T-helper 2 cell treated with Interferon-gamma antibody and Interleukin-4, amounts not matched to agents 5 μg/mL and 100 μg/mL, for 36 hours (primary cell): ENCODE measurements at places on chromosomes 6 and 20.

- no peak for DNase-seq
Observed at GRCh38 chr6:67615796-67616195, 1019.3 kb upstream of the ADGRB3 start.

- DNase-seq = no peak
Observed at GRCh38 chr20:3358676-3359340, 48.7 kb downstream of the DNAAF9 start.

DNA sequence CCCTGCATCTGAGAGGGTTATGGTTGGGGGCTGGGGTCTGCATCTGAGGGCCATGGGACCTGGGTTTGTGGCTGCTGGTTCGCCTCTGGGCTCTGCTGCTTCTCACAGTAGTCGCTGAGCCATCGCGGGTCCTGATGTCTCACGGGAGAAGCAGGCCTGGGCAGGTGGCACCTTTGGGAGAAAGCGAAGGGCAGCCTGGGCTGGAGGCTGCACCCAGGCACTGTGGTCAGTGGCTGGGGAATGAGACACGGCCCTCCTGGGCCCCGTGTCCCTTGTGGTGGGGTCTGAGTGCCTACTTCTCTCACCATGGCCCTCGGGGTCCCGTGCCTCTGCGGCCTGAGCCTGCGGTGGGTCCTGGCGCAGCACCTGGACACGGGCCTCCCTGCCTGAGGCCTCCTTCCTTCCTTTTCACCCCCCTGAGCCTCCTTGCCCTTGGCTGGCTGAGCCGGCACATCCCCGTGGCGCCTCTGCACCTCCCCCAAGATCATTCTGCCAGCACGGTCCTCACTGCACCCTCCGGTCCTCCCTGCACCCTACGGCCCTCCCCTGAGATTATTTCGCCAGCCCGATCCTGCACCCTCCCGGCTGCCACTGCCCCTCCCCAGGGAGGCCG lies 206.0 kb downstream of the ERMARD start:
- no peak for DNase-seq

DNA sequence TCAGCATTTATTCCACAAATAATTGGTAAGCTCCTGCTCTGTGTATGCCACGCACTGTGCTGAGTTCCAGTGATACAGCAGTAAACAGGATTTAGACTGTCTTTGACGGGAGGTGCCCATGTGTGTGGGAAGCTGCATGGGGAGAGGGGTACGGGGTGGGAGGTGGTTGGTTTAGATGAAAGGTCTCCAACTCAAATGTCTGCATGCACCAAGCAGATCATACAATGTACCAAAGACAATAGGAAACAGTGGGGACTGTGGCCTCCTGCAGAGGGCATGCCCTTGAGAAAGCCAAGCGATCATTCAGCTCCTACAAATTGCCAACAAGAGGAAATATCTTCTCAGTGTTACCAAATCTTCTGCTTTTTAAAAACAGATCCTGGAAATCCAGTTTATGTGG lies 36.1 kb downstream of the SLC22A2 start:
- no peak for DNase-seq

DNA sequence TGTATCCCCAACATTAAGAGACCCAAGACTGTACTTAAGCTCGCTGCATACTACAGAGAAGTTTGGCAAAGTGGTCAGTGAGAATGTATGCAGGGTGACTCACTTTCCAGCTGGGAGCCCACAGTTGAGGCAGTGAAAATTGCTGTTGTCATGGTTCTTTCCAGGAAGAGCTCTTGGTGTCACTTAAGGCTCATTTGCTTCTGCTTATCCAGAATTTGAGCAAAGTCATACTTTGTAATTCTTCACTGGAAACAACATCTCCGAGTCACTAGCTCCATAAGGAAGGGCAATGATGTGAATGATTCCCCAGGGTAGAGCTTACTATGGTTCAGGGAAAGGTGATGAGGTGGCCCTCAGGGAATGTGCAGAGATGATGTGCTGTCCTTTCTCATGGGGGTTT lies 65.4 kb upstream of the FBXL4 start:
- no peak for DNase-seq

- no peak for DNase-seq
Observed at GRCh38 chr6:48200869-48201390, 89.9 kb upstream of the PTCHD4 start.

GRCh38 chr6:111723412-111723970 lies 117.8 kb upstream of the TRAF3IP2 start:
- no peak for DNase-seq

GRCh38 chr6:97939440-97940168 lies 656.6 kb upstream of the MMS22L start:
- DNase-seq = no peak

DNA sequence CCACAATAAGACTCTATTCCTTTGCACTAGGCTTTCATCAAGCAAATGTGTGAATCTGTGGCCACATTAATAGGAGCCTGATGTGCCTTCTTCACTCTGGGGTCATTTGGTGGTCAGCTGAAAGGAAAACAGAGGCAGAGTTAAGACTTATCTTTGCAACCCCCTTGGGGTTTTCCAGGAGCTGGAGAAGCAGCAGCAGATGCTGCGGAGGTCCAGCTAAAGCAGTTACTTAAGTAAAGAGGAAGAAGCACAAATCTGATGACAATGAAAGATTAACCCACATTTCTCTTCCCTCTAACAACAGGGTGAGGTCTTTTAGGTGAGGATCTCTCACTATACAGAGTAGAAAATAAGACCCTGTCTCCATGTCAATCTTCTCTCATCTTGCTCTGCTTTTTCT lies 45.4 kb upstream of the QKI start:
- no peak for DNase-seq

- DNase-seq = no peak
Observed at GRCh38 chr6:154805288-154805911, 72.2 kb downstream of the SCAF8 start.

GRCh38 chr20:1661542-1662299 lies 4.1 kb upstream of the SIRPG start:
- no peak for DNase-seq

DNA sequence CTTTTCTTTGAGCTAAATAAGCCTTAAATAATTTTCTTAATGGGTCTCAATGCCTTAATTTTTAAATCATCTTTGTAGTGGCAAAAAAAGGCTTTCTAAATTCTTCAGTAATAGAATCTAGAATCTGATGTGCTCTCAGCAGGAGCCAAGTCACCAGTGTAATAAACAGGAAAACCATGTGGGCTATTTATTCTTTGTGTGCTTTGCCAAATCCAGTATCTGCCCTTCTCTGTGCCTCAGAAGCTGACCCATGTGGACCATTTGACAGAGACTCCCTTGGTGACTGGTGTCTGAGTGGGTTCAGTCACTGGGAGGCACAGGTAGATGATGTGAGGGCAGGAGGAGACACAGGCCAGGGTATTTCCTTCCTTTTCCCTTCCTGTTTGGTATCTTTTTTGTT lies 152.9 kb downstream of the PAK5 start:
- no peak for DNase-seq

DNA sequence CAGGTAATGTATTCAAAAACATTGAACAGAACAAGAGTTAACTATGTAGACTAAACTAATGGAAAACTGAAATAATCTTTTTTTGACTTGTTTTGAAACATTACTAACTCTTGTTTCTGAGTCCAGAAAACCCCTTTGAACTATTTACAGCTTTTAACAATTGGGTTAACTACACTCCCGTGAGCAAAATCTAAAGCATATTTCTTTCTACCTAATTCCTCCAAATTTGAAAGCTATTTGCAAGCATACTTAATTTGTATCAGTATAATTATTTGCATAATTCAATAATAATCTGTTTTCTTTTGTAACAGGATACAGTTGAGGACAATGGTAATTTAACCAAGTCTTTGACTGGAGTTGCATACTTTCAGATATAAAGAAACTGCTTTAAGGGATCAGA lies 62.6 kb upstream of the AGPAT4 start:
- DNase-seq = no peak

DNA sequence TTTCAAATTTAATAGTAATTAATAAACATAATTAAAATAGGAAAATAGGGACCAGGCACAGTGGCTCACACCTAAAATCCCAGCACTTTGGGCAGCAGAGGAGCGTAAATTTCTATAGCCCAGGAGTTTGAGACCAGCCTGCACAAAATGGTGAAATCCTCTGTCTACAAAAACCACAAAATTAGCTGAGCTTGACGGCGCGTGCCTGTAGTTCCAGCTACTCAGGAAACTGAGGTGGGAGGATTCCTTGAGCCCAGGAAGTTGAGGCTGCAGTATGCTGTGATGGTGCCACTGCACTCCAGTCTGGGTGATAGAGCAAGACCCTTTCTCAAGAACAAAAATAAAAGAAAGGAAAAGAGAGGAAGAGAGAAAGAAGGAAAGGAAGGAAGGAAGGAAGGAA lies 1387.0 kb upstream of the ADGRB3 start:
- no peak for DNase-seq

DNA sequence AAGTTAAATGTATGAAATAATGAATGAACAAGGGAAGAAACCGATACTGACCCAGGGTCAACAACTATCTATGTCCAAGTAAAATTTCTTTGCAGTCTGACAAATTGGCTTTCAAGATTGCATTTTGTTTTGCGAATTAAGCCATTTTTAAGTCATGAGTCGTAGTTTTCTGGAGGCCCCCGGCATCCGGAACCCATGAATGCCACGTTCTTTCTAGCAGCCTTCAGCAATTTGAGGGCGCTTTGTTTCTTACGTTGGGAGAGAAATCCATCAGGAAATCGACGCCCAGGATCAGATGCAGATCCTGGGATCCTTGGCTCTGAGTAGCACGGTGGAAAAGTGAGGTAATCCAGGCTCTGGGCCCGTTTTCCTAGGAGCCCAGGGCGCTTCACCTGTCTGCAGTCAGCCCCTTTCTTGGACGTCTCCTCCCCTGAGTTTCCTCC lies 309 bp upstream of the ABRACL start:
- DNase-seq = no peak

GRCh38 chr6:315226-315625 lies 22.9 kb downstream of the DUSP22 start:
- no peak for DNase-seq

DNA sequence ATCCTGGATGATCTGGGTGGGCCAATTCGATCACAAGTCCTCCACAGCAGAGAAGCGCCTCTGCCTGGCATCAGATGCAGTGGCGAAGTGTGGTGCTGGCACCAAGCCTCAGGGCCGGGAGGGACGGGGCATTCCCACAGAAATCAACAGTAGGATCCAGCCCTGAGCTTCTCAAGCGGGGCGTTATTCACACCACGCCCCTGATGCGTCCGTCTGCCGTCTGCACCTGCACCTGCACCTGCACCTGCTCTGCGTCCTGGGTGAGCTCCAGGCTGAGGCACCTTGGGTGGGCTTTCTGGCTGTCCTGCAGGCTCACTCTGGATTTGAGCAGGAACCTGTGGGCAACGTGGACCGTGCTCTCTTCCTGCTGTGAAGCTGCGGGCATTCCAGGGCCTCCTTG lies 13.8 kb upstream of the NTSR1 start:
- DNase-seq = no peak

GRCh38 chr6:73713426-73714147 lies 17.6 kb downstream of the CD109 start:
- DNase-seq = no peak

DNA sequence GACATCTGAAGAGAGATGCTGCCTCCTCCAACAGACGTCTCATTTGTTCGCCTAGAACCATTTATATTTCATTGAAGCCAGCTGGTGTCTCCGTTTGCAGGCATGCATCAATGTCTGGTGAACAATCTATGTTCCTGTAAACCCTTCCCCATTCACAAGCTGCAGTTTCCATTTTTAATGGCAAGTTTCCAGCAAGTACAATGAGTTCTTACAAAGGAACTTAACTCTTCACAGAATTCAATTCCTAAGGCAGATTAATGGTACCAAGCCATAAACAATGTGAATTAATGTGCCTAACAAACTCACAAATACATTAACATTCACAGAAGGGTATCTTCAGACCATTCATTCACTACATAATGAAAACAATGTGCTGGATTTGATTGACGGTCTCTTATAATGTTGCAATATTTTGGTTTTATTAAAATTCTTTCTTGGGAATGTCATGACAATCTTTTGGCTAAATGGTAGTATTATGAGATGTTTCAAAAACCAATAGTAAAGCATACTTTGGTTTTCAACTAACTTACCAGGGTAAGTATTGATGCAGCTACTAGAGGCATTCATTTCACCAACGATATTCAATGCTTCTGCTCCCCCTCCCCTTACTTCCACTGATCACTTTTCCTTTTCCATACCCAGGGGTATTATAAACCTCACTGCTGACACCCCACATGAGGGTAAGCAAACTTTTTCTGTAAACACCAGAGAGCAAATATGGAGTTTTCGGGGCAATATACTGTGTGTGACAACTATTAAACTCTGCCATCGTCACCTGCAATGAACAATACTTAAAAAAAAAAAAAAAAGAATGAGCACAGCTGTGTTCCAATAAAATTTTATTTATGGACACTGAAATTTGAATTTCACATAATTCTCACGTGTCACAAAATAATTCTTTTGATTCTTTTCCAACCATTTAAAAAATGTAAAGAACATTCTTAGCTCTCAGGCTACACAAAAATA lies 4.2 kb downstream of the AKIRIN2 start:
- DNase-seq = no peak

DNA sequence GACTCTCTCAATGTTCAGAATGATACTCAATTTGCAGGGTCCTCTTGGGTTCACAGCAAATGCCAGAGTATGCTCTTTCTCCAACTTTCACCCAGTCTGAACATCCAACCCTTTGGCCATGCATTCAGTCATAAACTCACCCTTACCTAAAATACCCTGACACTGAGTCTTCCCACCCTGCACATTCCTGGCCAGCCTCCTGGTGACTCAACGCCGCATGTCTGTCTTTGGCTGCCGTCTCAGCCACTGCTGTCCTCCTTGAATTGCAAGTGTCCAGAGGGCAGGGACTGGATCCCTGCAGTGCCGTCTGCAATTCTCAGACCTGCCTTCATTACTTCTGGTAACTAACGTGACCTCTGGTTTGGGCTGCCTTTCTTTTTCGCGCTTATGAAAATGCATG lies 593.4 kb downstream of the QKI start:
- DNase-seq = no peak

DNA sequence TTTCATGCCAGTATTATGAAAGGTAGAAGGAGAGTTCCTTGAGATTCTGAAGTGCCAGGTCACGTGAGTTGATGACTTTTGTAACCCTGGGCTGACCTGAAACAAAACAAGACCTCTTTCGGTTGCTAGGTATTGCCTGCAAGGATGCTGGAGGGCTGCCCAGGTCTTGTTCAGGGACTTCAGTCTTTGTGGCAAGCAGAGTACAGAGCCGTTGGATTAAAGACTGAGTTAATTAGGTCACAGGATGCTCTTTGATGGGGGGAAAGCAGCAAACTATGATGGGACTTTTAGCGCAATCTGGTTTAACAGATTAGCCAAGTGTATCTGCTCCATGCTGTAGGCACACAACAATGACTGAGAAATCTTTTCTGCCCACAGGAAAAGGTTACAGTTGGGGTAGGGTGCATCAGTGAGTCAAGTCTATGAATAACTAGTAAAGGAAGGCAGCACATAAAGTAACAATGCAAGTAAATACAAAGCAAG lies 12.8 kb upstream of the ELOVL5 start:
- peak; percentile 49 for DNase-seq

DNA sequence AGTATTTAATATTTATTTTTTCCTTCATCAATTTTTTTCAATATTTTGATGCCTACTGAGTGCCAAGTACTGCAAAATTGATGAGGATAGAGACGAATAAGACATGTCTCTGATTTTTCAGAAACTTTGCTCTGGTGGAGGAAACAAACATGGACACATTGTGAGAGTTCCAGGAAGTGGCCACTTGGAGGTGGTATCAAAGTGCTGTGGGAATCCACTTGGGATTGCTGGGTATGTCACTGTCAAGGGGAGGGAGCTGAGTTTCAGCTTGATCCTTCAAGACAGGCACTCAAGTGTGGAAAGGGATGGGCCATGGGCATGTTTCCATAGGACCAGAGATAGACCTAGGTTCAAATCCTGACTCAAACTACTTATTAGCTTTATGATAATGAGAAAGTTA lies 24.5 kb upstream of the ABCC10 start:
- no peak for DNase-seq
